NCI-H2107 (cell line): ENCODE measurements at places on chromosomes 6 and 20.

- no peak for DNase-seq
Measured at GRCh38 chr6:135054226-135054568, 425 bp downstream of the HBS1L start.

DNA sequence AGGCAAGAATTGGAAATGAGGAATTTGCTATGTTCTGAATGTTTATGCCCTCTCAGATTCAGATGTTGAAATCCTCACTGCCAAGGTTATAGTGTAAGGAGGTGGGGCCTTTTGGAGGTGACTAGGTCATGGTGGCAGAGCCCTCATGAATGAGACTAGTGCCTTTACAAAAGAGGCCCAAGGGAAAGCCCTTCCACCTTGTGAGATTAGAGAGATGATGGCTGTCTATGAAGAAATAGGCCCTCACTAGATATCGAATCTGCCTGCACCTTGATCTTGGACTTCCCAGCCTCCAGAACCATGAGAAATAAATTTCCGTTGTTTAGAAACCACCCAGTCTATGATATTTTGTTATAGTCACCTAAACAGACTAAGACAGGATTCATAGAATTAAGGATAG lies 10.4 kb downstream of the ASIP start:
- DNase-seq = no peak

DNA sequence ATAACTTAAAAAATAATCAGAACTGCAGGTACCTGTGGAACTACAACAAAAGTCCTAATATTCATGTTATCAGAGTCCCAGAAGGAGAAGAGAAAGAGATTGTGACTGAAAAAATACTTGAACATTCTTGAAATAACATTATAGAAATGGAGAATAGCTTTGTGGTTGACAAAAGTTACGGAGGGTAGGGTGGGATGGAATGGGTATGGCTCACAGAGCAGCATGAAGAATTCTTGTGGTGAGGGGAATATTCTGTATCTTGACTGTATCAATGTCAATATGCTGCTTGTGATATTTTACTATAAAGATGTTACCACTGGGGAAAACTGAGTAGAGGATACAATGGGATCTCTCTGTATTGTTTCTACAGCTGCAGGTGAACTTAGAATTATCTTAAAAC lies 122.5 kb downstream of the DST start:
- DNase-seq = no peak

- no peak for DNase-seq
Measured at GRCh38 chr20:9078826-9079731, 10.2 kb downstream of the PLCB4 start.

- DNase-seq = no peak
Measured at GRCh38 chr6:22706651-22707050, 137.3 kb downstream of the HDGFL1 start.

- no peak for DNase-seq
Measured at GRCh38 chr6:41584668-41585205, 38.6 kb downstream of the FOXP4 start.

GRCh38 chr20:45469336-45470261 lies at the start of gene WFDC2:
Gene WFDC2, plus strand, starts transcription at chr20:45469753. Its CDS starts 29 bp downstream, at chr20:45469782.
- DNase-seq = no peak

DNA sequence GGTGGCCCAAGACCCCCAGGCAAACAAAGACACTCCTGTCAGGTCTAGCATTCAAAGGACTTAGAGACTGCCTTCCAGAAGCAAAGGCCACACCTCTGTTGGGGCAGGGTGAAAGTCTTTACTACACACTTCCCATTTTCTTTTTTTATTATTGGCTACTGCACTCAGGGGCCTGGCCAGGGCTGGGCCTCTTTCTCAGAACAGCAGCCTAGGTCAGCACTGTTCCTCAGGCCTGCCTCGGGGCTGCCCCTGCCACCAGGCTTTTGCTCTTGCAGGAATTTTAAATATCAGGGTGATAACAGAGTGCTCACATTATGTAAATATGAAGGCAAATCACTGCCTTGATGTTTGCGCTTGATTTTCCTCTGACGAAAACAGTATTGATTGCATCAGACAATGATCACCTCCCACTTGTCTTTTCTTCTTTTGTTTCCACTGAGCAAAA lies 18.5 kb downstream of the GSTA4 start:
- no peak for DNase-seq

- DNase-seq = no peak
Measured at GRCh38 chr6:53894091-53894490, 99.3 kb downstream of the LRRC1 start.

- no peak for DNase-seq
Measured at GRCh38 chr20:64091770-64092169, 7.6 kb upstream of the LKAAEAR1 start.

DNA sequence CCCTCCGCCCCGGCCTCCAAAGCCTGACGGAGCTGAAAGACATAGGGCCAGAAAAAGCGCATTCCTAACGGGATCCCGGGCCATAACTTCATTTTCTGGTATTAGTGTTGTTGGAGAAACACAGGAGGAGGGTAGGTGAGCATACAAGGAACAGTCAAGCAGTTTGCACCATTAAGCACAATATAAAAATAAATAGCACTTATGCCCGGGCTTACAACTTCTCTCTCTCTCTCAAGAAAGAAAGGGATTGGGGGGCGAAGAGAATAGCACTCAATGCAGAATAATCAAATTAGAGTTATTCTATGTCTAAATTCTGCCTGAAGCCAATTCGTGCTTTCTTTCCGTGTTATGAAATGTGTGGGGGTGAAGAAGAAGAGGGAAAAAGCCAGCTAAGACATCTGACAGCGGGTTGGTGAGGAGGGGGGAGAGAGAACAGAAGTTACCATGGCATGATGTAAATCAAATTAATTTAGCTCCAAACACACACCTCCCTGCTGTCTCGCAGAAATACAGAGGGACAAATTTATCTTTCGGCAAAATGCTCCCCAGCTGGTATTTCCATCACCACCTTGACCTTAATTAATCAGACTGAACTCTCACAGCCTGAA lies 508 bp upstream of the METTL24 start:
- no peak for DNase-seq

DNA sequence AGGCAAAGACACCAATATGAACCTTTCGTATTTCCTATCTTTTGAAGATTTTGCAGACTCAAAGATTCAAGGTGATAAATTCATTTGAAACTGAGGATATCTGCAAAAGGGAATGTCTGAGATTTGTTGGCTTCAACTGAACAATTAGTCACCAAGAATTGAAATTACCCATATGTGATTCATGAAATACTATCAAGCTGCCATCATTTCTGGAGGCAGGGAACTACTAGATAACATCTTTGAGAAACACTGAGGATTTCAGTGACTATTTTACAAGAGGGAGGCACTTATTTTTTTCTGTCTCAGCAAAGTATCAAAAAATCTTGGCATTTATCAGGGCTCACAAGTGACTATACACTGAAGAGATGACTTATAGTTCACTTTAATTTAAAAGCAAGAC lies 39.8 kb upstream of the MMS22L start:
- DNase-seq = no peak

GRCh38 chr20:9490631-9491030 lies 23.8 kb upstream of the LAMP5 start:
- no peak for DNase-seq

GRCh38 chr6:82017288-82017687 lies 230.3 kb downstream of the IBTK start:
- DNase-seq = no peak

DNA sequence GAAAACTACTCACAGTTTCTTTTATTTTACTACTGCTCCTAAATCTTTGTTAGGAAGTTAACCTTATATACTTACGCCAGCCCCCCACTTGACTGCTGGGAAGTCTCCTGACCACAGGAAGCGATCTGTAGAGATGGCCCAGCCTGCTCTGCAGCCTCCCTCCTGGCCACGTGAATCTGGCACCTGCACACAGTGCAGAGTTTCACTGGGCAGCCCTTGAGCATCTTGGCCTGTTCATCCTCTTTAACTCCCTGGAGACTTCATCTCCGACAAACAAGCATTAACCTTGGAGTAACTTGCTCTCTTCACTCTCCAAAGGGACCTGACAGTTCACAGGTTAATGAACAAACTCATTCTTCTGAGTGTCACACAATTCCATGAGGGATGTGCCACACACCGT lies 294.1 kb downstream of the BTBD9 start:
- DNase-seq = no peak

GRCh38 chr6:136677344-136677743 lies 114.9 kb downstream of the MAP3K5 start:
- DNase-seq = no peak

DNA sequence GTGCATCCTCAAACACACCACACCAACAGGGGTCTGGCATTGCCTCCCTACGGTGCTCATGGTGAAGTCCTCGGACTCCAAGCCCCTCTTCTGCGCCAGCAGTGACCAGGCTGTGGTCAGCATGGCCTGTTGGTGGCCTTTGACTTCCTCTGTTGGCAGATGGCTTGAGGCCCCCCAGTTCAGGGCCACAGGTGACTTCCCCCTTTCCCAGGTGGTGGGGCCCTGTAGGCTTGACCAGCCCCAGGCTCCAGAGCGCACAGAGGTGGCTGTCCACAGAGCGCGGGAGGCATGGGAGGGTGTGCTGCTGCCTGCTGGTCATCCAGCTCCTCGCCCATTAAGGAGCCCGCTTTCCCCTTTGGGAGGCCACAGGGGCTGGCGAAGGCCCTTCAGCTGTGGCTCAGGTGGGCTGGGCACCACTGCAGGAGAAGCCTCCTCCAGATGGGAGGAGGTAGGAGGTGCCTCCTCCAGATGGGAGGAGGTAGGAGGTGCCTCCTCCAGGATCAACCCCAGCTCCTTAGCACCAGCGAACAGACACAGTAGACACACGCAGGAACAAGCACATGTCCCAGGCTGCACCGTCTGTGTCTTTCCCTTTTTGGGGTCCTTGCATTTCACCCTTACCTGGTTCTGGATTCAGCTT lies 52.1 kb upstream of the BHLHE23 start:
- DNase-seq = no peak

DNA sequence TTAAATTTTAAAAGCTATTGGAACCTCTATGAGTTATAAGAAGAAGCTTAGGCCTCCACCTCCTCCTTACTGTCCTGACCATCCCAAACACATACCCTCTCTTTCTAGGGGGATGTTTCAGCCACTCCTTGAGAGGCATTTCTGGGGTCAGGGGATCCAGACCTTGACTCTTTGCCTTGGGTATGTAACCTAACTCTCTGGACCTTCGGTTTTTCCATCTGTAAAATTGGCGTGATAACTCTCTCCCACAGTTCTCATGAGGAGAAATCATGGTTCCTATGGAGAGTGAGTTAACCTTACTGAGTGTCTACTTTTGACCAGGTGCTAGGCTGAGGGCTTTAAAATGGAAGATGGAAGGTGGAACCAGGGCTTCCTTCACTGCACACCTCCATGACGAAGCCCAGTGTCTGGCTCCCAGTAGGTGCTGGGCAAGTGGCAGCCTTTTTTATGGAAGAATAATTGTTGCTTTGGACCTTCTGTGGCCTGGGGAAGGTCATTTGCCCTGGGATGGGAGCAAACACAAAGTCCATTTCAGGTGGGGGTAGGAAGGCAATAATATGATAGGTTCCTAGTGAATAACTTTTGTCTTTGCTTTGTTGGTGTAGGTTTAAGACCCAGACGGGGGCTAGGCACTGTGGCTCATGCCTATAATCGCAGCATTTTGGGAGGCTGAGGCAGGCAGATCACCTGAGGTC lies 18.4 kb downstream of the FOXP4 start:
- DNase-seq = no peak

GRCh38 chr6:36980876-36981619 lies 4.9 kb downstream of the MTCH1 start:
- DNase-seq = no peak

DNA sequence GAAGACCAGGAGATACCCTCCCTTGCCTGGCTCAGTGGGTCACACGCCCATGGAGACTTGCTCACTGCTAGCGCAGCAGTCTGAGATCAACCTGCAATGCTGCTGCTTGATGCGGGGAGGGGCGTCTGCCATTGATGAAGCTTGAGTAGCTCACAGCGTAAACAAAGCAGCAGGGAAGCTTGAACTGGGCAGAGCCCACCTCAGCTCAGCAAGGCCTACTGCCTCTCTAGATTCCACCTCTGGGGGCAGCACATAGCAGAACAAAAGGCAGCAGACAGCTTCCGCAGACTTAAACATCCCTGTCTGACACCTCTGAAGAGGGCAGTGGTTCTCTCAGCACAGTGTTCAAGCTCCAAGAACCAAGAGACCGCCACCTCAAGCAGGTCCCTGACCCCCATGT lies 271.3 kb downstream of the ESR1 start:
- DNase-seq = no peak

DNA sequence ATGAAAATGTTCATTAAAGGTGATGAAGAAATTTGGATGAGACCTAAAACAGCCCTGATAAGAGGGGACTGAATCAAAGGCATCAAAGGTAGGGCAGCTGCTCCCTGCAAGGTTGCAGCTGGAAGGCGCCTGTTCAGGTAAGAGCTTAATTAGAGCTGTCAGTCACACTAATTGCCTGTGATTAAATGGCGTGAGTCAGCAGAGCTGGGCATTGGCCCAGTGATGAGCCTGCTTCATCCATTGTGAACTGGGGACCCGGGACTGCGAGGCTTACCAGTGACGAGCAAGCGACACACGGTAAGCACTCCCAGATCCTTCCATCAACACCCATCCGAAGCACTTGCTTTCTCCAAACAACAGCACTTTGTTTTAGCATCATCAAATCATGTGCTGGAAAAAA lies 621.5 kb upstream of the CDH4 start:
- peak; percentile 72 for DNase-seq

DNA sequence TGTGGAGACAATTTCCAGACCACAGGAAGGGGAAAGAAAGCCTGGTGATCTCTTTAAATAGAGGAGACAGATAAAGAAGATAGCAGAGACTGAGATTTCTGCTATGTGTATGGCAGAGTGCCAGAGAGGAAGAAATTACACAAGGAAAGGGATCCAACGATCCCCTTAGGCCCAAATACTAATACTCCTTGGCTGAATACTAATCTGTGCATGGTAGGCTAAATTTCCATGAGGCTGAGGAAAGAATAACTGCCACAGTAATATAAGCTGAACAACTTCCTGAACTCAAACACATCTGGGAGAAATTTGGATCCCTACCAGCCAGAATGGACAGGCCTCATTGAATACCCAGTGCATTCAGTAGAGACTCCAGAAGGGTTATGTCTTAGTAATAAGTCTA lies 83.3 kb upstream of the TNFAIP3 start:
- no peak for DNase-seq

DNA sequence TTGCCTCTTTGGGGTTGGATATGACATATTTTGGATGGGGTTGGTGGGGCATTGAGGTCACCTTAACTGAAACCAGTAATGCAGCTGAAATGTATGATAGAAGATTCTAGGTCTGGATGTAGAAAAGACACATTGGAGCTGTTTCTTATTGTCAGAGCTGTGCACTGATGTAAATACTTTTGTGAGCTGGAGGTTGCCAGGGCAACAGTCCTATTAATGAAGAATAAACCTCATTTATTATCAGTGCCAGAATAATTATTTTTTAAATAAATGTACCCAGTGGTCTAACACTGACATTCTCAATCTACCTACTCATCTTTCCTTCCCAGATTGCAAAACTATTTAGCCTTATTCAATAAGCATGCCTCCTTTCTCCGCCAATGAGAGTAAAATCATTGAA lies 57.0 kb downstream of the CAP2 start:
- no peak for DNase-seq

GRCh38 chr6:36319436-36319762 lies 17.3 kb downstream of the BNIP5 start:
- DNase-seq = peak; percentile 15

GRCh38 chr20:31811796-31812728 lies 7.1 kb upstream of the MYLK2 start:
- no peak for DNase-seq
